ENCODE measurements at places on chromosomes 4 and X.

- no peak for DNase-seq
Measured at GRCh38 chr4:100165809-100166208, 24.5 kb downstream of the DDIT4L start.

DNA sequence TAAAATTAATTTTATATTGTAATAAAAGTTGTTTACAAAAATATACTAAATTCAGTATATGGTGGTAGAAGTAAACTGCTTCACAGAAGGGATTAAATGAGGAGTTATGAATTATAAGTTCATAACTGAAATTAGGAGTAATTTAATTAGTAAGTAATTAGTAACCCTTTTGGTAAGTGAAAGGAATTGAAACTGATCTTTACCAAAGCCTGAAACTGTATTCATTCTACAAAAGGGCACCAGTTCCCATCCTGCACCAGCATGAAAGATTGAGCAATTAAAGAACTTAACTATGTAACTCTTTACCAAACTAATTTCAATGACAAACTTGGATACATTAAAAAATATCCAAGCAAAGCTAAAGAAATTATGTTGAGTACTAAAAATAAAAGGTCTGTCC is 8.2 kb downstream of the MED14 start:
- DNase-seq: no peak

DNA sequence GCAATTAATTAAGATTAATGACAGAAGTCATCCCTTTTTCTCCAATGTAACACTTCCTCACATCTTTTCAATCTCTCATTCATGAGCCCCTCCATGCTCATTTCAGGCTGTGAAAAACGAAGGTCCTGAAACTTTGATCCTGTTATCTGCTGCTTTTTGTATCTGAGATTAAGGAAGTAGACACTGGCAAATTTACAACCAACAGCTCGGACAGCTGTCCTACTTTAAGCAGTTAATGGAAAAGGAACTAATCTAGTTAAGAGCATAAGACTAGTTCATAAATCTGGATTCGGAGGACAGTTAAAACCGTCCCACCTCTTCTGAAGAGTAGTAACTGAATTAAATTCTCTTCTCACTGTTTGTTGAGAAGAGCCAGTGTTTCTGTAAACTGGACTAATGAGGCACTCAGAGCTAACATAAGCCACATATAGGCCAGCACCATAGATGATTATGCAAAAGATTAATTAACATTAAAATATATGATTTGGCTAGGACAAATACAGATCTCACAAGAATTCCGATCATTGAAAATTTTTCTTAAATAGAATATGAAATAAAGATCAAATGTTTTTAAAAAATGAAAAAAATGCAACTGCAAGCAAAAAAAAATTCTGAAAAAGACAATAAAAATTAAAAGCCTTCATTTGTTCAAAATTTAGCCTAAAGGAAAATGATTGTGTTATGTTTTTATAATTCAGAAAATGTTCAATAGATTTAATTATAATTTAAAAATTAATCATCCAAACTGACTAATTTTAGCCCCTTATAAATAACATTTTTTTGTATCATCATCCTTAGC is 114.4 kb downstream of the ANTXR2 start:
- no peak for DNase-seq

- DNase-seq: no peak
Measured at GRCh38 chr4:108078024-108078733, 88.5 kb downstream of the HADH start.

GRCh38 chrX:86047174-86047935 is at the start of gene CHM:
CHM (minus strand) TSS chrX:86047558; CDS start chrX:86047532, 26 bp downstream.
- peak; percentile 43 for DNase-seq

- DNase-seq: no peak
Measured at GRCh38 chr4:11038926-11039325, 354.4 kb upstream of the CLNK start.

DNA sequence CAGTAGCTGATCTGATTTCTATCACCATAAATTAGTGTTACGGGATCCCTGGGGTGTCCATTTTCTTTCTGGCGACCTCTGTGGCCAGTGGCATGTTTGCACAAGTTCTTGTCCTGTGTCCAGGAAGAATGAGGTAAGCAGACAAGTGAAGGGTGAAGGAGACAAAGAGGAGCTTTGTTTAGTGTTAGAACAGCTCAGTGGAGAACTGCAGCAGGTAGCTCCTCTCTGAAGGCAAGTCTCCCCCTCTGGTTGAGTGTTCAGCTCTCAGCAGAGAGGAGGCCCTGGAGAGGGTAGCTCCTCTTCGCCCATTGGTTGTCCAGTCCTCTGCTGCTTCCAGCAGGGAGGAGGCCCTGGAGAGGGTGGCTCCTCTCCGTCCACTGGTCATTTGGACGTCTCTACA is 47.2 kb downstream of the DMP1 start:
- no peak for DNase-seq

- DNase-seq: no peak
Measured at GRCh38 chr4:48450740-48451139, 32.4 kb upstream of the SLC10A4 start.

DNA sequence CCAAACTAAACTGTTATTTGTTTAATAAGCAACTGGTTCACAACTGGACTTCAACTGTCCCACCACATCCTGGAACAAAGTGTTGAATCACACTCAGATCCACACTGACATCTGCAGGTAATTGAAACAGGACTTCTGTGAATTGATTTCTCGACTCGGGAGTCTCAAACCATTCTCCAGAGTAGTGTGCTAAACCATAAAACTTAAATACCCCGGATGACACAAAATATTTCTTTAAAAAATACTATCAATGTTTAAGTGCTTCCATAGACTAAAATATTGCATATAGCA is 95.4 kb upstream of the PLAC1 start:
- no peak for DNase-seq

DNA sequence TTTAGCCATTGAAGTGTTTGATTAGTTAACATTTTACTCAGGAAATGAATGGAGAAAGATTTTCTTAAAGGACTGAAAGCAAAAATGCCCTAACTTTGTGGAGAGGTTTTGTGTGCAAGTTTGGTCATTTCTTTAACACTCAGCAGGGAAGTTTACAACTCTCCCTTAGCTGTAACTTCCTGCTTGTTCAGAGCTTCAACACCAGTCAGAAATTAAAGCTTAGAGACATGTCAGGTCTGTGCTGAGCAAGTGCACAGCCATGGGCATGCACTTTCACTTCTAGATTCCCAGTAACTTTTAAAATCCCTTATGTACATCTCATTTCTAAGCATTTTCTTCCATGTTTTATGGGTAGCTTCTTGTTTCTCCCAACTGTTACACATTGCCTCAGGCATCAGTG is 326.0 kb downstream of the ACTRT1 start:
- DNase-seq: no peak

DNA sequence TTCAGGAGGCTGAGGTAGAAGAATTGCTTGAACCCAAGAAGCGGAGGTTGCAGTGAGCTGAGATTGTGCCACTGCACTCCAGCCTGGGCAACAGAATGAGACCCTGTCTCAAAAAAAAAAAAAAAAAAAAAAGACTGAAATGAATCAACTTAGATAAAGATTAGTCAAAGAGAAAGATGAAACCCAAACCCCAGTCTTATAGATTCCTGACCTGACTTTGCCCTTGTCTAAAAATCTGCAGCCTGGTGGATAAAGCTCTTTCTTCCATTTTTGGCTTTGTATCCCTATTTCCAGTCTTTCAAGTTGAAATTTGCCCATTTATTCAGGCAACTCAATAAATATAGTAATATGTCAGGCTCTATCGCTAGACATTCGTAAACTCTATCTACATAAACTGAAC is 39.3 kb upstream of the SPINK2 start:
- DNase-seq: no peak

- no peak for DNase-seq
Measured at GRCh38 chr4:5500165-5500564, 208.2 kb downstream of the EVC2 start.

DNA sequence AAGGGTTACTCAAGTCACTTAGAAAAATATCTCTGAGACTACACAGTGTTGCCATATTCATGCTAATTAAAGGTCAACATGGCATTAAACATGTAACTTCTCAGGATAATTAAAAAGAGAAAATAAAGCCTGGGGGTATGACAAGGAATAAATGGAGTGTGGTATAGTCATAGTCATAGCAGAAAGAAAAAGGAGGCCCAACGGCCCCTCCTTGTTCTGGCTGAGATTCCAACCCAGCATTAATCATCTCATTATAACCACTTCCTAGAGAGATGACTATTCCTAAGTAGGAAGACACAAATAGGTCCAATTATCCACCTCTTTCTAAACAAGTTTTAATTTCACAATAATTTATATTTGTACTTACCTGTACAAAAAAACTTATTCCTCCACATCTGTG is 778.4 kb upstream of the AADAT start:
- DNase-seq: no peak

DNA sequence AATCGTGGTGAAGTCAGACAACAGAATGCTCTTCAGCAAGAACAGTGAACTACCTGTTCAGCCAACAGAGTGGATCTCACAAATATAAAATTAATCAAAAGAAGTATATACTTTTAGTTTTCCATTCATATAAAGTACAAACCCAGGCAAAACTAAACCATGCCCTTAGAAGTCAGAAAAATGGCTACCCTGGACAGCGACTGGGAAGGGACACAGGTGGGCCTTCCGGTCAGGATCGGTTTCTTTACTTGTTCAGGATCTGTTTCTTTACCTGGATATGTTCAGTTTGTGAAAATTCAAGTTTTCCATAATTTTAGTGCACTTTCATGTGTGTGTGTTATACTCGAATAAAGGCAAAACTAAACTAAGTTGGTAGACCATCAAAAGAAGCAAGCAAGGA is 12.4 kb upstream of the GPR173 start:
- DNase-seq: no peak

DNA sequence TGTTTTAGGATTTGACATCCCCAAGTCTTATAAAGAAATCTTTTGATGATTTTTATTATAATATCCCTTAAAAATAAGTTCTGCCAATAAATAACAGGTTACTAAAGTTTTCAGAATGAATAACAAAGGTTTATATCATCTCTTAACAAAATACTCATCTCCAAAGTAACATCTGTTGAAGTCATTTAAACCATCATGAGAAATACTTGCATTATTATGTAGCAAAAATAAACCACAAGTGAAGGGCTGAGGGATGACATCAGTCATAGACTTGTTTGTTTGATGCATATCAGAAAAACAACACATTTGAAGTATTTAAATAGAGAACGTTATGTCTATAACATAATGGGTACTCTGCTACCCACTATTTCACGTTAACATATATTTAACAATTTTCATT is 114.9 kb downstream of the SPOCK3 start:
- no peak for DNase-seq

- DNase-seq: no peak
Measured at GRCh38 chrX:40818236-40818635, 82.9 kb upstream of the MED14 start.

DNA sequence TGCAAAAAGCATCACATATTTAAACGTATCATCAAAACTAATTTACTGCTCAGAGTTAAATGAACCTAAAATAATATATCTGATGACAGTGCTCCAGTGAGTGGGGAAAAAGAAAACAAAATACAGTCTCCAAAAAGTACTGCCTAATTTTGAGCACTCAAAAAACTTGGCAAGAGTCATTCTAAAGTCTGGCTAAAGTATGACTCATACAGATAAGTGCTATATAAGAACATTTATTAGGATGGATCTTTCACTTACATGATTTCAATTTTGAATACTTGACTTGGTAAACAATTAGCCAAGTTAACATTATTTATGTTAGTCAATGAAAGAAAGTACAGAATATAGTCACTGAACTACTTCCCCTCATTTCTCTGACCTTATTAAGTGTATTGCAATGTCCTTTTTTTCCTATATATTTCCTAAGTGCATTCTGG is 27.2 kb downstream of the FBXO8 start:
- DNase-seq: no peak

- DNase-seq: no peak
Measured at GRCh38 chrX:146144039-146144438, 326.4 kb downstream of the SLITRK2 start.

DNA sequence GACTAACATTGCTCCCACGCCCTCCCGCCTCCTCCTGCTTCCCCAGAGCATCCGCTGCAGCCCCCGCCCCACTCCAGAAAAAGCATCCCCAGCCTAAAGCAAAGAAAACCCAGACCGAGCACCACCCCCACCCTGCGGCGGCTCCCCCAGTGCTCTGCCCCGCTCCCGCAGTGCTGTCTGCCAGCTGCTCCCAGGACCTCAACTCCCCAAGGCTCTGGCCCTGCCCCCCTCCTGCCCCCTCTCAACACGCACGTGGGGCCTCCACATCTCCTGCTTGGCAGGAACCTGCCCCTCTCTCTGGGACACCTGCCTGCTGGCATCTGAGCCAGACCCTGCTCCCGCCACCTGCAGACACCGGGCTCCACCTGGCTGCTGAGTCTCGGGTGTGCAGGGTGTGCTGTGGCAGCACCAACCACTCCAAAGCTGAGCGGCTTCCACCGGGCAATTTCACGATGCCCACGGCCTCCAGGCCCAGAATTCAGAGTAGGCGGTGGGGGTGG is 79.4 kb downstream of the FAM53A start:
- DNase-seq: peak; percentile 19

- peak; percentile 21 for DNase-seq
Measured at GRCh38 chr4:87497159-87497558, 32.0 kb downstream of the SPARCL1 start.

DNA sequence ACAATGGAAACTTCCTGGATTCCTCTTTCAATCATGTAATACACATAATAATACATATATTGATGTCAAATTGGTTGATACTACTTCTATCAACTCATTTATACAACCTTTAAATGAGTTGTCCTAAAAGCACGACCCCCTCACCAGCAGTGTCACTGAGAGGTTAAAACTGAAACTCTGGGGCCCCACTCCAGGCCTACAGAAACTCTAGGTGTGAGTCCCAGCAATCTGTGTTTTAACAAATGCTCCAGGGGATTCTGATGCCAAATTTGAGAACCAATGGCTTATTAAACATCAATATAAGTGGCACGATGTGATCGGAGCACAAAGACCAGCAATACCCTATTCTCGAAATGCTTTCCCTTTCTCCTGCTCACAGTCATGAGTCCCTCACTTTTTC is 47.9 kb downstream of the ATP8A1 start:
- DNase-seq: no peak

DNA sequence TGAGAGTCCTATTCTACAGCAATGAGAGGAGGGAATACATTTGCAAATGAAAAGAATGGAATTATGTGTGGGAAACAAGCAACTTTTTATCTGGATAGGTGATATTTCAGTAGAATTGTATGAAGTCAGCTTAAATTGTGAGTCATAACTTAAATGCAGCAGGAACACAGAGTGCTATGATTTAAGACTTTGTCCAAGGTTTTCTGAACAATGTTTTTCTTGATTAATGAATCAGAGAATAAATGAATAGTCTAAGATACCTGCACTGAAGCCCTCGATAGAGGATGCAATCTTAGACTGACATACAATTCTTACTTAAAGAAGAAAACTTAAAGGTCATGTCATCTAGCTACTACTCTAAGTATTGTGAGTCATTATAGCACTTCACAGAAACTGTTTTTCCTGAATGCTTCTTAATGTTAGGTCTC is 8.0 kb downstream of the ARHGEF38 start:
- no peak for DNase-seq

GRCh38 chrX:44144177-44144945 is 171.2 kb upstream of the NDP start:
- no peak for DNase-seq

- no peak for DNase-seq
Measured at GRCh38 chr4:53558065-53558801, 33.1 kb downstream of the LNX1 start.

GRCh38 chr4:140305053-140305452 is 68.4 kb upstream of the SCOC start:
- DNase-seq: no peak

- DNase-seq: no peak
Measured at GRCh38 chrX:55210931-55211677, 9.0 kb upstream of the PAGE5 start.

- no peak for DNase-seq
Measured at GRCh38 chrX:42117318-42117717, 194.0 kb upstream of the CASK start.

GRCh38 chrX:70141373-70141772 is 8.1 kb downstream of the IGBP1 start:
- no peak for DNase-seq

Data from stimulated activated naive CD8-positive, alpha-beta T cell treated with anti-CD3 and anti-CD28 coated beads, Interleukin-15, Interleukin-2, amounts not matched to agents 100 U/mL and 50 U/mL, for 24 hours (primary cell).